Fibroblast of skin of right quadriceps (primary cell): ENCODE measurements at places on chromosomes 4 and X.
A peak's percentile ranks its signal among the peaks of the same experiment; 100 is the strongest.

DNA sequence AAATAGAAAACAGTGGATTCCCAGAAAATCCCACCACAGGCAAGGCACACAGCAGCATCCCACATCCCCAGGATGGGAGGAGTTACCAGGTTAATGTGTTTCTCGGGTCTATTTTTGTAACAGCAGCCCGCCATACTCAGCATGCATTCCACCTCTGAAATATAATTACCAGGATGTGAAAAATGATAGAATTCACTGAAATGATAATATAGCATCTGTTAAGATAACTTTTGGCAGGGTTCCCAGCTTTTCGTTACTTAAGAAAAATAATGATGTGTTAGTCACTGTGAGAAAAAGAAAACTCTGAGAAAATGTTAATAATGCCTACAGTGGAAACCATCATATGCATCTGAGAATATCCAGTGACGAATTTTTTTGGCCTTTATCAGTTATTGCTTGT, 87.1 kb downstream of the VCX2 start:
- DNase-seq, result peak; percentile 75

GRCh38 chrX:109199726-109200125, 282.2 kb downstream of the GUCY2F start:
- DNase-seq, result peak; percentile 39

- DNase-seq, result no peak
These were observed 516.8 kb downstream of the SMARCA1 start for GRCh38 chrX:129006491-129006890.

DNA sequence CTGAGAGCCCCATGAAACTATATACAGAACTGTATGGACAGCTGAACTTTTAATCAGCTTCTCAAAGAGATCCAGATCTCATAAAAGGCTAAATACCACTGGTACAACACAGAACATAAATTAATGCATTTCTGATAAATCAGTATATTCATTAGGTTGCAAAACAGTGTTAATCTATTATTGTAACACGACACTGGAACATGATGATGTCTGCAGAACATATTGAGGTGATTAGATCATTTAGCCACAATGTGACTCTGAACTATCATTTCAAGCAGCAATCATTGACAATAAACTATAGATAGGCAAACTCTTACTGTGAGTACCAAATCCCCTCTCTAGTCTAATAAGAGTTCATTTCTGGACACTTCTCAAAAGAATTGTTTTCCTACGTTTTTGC, 50.3 kb downstream of the GASK1B start:
- peak; percentile 54 for DNase-seq

DNA sequence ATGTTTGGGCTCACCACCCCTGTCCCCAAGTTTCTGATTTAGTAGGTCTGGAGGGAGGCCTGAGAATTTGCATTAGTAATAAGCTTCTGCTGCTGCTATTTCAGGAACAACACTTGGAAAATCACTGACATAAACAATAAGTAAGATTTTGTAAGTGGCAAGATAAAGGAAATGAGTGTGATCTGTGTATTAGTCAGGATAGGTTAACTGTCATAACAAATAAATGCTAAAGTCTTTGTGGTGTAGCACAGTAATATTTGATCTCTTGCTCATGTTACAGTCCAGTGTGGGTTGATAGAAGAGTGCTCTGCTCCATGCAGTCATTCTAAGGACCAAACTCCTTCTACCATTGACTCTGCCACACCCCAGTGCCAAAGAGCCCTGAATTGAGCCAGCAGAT, 67.0 kb downstream of the NHS start:
- peak; percentile 56 for DNase-seq
